Stimulated activated CD4-positive, alpha-beta T cell treated with anti-CD3 and anti-CD28 coated beads, TNF-alpha, amount 100 ng/mL, for 24 hours (primary cell): ENCODE measurements at places on chromosomes 16 and 17.

GRCh38 chr16:58049232-58050185 lies 24.0 kb downstream of the MMP15 start:
- no peak for DNase-seq

DNA sequence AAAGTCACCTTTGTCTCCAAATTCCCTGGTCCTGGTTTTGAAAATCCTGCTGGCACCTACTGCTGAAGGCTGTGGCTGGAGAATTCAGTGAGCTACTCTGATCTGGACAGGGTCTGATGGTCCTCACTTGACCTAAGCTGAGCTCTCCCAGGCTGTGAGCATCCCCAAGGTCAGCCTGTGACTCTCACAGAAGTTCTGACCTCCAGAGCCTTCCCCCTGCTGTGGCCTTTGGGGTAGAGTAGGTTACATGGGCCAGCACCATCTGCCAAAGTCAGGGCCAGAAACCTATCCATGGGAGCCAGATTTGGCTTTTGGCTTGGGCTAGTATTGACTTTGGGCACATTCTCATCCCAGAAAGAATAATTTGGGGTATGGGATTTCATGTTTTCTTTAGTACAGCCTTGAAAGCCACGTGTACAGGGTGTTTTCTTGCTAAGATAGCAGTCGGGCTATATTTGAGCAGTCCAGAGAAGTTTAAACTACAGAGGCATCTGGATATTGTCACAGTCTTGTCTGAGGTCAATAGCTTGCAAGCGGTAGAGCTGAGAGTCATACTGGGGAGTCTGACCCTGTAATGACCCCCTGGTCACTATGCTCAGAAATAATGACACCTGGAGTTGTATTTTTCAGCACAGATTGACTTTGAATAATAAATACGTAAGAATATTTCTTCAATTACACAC lies 6.2 kb upstream of the AGRP start:
- DNase-seq: no peak

DNA sequence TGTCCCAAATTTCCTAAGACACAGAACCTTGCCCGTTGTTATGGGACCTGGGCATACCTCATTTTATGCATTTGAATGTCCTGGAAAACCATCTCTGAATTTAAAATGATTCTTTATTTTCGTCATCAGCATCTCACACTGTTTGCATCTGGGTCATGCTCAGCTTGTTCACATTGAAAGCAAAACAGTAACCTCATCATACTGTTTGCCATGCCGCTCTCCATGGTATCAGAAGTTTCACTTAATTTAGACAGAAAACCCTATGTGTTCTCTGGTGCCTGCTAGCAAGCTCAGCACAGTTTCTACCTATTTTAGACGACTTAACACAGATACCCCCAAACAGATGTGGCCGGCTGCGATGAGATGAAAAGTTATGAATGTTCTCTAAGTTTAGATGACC lies 292.1 kb downstream of the SNX29 start:
- no peak for DNase-seq

- no peak for DNase-seq
Measured at GRCh38 chr17:70089513-70090148, 14.6 kb downstream of the KCNJ16 start.

DNA sequence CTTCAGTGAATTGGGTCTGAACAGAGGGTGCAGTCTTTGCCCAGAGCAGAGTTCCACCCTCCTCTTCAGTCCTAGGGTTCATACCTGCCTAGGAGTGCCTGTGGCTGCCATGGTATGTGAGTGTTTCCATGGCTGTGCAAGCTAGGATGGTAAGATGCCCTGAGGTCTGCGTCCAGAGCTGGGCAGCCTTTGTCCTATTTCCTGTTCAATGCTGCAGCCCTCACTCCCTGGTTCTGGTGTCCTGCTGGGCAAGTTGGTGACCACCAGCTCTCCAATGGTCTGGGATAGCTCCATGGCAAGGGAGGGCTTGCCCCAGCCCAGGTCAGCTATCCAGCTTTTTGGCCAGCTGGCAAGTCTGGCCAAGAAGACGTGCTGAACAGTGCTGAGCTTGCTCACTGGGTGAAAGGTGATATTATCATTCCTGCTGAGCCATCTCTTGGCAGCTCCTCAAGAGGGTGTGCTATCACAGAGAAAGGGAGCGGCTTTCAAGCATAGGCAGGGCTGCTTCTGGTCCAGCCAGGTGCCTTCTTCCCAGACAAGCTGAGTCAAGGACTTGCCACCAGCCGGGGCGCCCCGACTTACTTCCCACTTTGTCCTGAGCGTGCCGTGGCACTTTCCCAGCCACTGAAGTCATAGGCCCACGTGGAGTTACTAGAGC lies 13.0 kb upstream of the NFATC3 start:
- DNase-seq: no peak

- no peak for DNase-seq
Measured at GRCh38 chr17:79473111-79473875, 137.6 kb downstream of the RBFOX3 start.

DNA sequence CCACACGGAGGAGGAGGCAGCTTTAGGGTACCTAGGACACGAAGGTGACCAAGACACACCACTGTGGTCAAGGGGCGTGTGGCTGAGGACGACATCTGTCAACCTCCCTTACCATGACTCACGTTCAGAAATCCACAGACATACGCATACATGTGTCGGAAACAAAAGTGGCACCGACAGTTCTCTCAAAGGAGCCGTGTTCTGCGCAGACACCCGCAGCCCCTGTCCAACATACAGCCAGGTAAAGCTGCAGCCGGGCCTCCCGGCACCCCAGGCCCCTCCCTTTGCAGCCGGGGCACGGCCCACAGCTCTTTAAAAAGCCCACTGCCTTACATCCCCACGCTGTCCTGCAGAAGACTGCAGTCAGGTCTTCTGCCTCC lies 40.5 kb upstream of the KLHDC4 start:
- DNase-seq: no peak

DNA sequence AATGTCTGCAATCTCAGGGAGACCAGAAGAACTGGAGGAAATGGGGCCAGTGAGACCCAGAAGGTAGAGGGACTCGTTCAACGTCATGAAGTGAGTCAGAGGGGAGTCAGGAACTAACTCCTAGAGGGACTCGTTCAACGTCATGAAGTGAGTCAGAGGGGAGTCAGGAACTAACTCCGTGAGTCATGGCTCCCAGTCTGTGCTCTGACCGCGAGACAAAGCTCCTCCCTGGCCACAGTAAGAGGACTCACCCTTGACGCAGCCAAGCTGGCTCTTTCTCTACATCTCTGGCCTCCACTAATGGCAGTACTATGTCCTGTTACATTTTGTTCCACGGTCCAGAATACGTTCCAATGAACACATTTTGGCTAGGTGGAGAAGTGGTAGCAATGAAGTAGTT lies 902.5 kb downstream of the KCNJ2 start:
- DNase-seq: no peak

GRCh38 chr16:4328782-4329775 lies 13.2 kb downstream of the GLIS2 start:
- DNase-seq: no peak

- no peak for DNase-seq
Measured at GRCh38 chr17:7421186-7421585, 1.1 kb downstream of the SPEM1 start.

DNA sequence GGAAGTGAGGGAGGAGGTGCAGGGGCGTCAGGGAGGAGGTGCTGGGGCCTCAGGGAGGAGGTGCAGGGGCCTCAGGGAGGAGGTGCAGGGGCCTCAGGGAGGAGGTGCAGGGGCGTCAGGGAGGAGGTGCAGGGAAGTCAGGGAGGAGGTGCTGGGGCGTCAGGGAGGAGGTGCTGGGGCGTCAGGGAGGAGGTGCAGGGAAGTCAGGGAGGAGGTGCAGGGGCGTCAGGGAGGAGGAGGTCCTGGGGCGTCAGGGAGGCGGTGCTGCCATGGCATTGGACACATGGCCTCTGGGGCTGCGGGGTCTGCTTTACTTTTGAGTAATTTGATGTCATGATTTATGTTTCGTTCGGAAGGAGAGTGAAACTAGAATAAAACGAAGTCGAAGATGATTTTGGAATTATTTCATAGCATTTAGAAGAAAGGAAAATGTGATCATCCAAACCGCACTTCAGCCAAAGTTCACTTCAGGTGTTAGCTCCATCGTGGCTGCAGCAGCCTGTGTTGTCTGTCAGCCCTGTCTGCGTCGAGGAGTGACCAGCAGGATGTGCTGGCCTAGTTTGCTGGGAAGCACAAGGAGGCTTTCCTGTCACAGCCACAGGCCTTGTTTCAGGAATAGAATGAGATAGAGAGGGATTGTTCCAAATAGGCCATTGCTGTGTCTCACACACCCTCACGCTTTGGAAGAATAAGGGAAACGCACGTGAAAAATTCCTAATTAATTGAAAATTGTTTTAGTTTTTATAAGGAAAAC lies 42.8 kb downstream of the RAB11FIP3 start:
- DNase-seq: no peak

DNA sequence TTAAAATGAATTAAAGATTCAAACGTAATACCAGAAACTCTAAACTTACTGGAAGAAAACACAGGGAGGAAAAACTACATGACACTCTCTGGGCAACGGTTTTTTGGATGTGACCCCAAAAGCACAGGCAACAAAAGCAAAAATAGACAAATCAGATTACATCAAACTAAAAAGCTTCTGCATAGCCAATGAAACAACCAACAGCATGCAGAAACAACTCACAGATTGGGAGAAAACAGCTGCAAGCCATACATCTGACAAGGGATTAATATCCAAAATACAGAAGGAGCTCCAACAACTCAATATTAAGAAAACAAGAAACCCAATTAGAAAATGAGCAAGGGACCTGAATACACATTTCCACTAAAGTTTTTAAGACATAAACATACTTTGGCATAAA lies 69.2 kb upstream of the ALOX12 start:
- DNase-seq: no peak

DNA sequence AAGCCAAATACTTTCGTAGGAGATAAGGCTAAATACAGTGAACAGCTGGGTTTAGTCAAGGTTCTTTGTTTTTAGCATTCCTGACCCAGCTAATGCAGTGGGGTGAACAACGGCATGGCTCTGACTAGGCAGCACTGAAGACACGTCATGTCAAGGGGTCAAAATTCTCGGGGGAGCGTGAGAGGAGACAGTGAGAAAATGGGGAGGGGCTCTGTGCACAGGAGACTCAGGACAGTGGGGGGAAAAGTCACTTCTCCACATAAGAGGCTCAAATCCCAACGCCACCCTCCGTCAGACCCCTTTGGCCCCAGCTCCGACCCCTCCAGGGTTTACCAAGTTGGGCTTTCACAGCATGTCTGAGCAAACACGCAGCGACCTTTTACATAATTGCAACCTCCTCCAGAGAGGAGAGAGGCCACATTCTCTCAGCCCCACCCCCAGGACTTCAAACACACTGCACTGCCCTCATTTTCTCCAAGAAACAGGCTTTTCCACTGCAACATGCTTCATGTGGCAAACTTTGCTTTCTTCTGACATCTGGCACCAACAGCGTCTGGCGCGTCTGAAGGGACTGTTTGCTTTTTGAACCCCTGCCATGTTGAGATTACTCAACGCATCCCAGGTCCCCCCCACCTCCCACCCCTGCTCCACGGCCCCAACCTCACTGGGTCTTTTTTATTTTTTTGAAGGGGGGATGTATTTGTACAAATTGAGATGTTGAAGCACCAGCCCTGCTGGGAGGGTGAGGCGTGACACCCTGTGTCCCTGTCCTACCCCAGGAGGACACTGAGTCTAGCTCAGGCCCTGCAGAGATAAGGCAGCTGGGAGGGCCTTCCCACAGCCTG lies 30.0 kb downstream of the AXIN2 start:
- no peak for DNase-seq

DNA sequence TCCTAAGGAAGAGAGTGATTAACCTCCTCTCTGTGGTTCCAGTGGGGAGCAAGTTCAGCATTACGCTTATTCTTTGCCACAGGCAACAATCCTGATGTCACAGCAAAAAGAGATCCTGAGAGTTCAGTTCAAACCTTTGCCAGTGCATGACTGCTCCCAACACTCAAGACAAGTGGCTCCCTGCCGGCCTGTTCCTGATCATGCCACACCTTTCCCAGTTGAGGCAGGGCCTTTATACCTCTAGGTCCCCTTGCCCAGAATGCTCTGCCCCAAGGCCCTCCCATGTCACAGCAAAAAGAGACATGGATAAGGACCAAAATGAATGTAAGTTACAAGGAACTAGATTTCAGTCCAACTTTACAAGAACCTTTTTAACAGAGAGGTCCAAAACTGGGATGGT lies 31.0 kb upstream of the ARHGAP23 start:
- no peak for DNase-seq

GRCh38 chr16:82135844-82136243 lies 34.2 kb downstream of the MPHOSPH6 start:
- DNase-seq: no peak

- DNase-seq: no peak
Measured at GRCh38 chr17:55693254-55694216, 29.1 kb downstream of the TMEM100 start.

DNA sequence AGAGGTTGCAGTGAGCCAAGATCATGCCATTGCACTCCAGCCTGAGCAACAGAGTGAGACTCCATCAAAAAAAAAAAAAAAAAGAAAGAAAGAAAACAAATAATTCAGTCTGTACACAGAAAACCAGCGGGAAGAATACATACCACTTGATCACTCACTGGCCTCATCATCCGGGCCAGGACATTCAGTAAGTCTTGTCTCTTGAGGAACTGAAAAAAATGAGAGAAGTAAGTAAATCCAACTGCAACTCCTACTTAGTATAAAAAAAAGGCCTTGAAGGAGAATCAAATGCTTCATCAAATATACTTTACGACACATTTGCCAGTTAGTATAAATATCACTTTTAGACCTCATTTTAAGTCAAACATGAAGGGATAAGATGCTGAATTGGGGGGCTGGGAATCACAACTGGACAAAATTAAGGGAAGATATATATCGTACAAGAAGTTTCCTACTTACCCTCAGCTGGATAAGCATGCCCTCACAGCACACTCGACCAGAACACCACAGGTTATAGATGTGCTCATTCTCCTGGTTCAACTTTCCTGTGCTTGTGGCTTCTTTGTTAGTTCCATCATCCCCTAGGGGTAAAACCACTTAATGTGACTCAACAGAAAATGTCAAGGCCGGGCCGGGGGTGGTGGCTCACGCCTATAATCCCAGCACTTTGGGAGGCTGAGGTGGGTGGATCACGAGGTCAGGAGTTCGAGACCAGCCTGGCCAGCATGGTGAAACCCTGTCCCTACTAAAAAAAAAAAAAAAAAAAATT lies 12.4 kb downstream of the CCDC47 start:
- DNase-seq: no peak

DNA sequence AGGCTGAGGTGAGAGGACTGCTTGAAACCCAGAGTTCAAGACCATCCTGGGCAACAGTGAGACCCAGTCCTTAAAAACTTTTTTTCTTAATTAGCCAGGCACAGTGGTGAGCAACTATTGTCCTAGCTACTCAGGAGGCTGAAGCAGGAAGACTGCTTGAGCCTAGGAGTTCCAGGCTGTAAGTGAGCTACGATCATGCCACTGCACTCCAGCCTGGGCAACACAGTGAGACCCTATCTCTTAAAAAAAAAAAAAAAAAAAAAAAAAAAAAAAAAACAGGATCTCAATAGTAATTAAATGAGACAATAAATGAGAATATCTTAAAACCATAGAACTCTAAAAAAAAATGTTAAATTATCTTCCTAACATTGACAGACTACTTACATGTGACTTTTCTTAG lies 14.3 kb downstream of the SMURF2 start:
- no peak for DNase-seq
